K562 (cell line): ENCODE measurements at places on chromosomes 1 and 21.
A peak's percentile ranks its signal among the peaks of the same experiment; 100 is the strongest.

- no peak for DNase-seq
Measured at GRCh38 chr1:57063406-57064125, 97.8 kb upstream of the C8B start.

DNA sequence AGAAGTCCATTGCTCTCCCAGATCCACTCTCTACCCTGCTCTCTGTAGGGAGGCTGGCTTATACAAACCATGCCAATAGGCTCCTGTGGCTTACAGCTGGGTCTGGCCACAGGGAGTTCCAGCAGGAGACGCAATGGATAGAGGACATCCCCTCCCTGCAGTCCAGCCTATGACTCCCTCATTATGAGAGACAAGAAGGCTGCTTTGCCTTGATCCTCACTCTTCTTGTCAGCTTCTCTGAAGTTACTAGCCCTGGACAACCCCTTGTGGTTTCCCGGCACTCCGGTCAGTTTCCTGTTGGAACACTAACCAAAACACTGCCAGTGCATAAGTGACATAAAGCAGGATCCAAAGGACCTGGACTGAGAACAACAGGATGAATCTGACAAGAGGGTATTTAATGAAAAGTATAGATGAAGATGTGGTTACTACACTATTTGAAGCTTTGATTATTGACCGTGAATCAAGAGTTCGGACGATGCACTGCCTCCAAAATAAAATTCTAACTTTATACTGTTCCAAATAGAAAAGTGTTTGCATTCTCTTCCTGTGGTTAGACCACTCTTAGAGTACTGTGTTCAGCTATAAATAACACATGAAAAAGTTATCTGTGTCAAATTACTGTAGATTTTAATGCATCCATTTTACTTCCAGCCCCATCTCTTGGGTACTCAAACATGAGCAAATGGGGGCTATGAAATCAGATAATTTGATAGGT, 32.7 kb upstream of the ZNF326 start:
- DNase-seq: no peak

DNA sequence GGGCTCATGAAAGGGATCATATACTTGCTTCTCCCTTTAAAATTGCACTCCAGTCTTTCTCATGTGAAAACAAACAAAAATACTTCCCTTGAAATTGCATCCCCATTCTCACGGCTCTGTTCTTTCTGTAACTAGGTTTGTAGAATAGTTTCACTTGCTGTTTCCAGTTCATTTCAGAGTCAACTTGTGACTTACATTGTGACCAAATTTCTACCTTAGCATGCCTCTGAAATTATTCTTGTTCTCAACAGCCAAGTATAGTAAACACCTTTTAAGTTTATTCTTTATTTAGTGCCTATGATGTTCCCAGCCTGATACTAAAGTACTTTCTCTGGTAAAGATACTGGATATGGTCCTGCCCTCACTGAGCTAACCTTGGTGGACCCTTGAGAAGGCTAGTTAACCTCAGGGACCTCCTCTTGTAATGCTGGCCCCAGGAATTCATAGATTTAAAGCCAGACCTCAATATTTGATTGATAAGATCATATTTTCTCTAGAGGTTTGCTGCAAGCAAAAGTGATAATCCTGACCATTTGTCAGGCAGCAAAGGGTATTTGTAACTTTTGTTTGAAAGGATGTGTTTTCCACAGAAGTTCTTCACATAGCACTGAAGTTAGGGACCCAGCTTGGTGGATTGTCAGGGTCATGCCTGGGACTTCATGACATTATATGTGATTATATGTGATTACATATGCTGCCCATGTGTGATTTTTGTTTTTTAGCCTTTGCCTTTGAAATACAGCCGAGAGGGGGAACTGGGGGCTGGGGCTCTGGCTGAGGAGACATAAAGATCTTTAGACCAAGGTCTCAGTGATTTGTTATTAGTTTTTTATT, 29.6 kb downstream of the VANGL2 start:
- DNase-seq: no peak

DNA sequence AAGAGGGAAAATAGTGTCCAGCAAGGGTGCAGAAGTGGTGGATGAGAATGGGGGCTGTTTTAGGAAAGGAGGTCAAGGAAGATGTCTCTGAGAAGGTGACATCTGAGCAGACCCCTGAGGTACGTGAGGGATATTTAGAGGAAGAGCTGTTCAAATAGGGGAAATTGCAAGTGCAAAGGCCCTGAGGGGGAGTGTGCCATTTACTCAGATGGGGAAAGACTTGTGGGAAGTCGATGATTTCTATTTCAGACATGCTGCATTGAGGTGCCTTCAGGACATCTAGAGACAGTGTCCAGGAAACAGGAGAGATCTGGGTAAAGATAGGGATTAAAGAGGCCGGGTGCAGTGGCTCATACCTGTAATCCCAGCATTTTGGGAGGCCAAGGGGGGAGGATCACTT, 10.4 kb upstream of the ADGRB2 start:
- DNase-seq: no peak

DNA sequence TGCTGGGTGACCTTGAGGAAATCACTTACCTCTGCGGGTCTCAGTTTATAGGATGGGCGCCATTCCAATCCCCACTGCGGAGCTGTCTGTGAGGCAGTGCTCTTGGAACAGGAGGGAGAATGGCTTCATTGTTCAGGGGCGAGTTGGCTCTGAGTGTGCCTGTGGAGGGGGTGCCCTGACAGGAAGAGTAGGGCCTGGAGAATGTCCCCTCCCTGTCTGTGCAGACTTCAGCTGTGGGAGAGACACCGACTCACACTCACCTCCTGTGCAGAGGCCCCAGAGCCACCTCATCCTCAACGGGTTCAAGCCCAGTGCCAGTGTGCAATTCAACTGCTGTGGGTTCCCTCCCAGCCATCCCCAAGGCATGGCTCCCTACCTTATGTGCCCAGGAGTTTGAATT, 17.1 kb downstream of the ADORA1 start:
- DNase-seq: no peak

- DNase-seq: no peak
Measured at GRCh38 chr1:169392406-169392805, 24.4 kb downstream of the BLZF1 start.

DNA sequence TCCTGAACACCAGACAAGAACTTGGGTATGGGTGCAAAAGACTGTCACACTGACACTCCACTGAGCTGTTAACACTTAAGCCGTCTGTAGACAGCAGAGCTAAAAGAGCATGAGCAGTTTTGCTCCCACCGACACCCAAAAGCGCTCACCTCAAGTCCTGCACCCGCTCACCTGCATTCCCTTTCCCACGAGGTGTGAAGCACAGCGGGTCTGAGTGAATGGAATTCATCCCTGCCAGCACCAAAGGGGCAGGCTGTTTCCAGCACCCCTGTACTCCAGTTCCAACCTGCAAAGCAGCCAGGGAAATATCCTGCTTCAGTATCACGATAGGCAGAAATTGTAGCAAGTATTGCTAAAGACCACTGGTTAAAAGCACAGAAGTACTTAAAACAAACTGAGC, 28.8 kb downstream of the KRTAP21-3 start:
- no peak for DNase-seq

- no peak for DNase-seq
Measured at GRCh38 chr1:203624341-203624712, 2.3 kb upstream of the ATP2B4 start.

DNA sequence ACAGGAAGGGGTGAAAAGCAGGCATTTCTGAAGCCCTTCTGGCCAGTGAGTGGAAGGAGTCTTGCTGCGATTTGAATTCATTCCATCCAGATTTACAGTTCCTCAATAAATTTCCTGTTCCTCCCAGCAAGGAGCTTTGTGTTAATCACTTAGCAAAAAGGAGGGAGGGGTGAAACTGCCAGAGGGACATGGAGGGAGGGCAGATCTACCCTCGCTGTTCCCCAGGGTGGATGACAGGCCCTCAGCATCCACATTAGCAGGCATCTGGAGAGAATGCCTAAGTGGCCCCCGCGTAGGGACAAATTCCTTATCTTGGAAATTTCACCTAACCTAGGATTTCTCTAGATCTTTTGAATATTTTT, 1.2 kb downstream of the ETV3 start:
- DNase-seq: peak; percentile 44
